SK-N-SH (cell line): ENCODE measurements at places on chromosomes 6 and 20. TPM values are rescaled to one million over a fixed set of nuclear protein-coding genes. Genes with fewer than 3 reads are reported as not detected.

GRCh38 chr20:62989201-62989601, 17.6 kb downstream of the BHLHE23 start:
- DNase-seq = no peak

DNA sequence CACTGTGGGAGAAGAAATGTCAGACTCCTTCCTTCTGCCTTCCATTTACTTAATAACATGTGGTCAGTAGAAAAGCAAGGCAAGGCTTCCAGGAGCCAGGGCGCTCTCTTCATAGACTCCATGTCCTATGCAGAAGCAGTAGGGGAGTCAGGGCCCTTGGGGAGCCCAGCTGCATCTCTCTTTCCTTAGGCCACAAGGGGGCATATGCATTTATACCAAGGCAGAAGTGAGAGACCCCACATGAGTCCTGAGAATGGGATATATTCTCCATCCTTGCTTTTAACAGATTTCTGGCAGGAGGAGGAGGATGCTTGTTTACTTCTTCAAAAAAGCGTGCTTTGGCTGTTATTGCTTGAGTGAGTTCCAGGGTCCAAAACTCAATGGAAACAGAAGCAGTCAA, 198.5 kb downstream of the HIVEP2 start:
- DNase-seq = peak; percentile 24

GRCh38 chr20:4681991-4682401, 39.7 kb upstream of the PRND start:
- no peak for DNase-seq

DNA sequence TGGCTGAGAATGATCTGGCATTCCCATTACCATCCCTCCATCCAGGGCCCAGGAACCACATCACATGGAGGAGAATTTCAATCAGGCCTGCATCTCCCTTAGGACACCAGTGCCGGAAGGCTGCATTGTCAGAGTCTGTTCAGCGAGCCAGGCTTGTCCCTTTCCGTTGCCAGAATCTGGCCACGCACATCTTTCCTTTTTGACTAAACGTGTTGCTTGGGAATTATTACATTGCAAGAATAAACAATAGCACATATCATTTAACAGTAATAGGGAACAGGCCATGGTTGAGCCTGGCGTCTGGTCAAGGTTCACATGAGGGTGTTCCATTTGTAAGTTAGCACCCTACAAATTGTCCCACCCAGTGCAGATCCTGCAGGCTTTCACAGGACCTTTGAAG, 42.8 kb downstream of the SOBP start:
- no peak for DNase-seq

DNA sequence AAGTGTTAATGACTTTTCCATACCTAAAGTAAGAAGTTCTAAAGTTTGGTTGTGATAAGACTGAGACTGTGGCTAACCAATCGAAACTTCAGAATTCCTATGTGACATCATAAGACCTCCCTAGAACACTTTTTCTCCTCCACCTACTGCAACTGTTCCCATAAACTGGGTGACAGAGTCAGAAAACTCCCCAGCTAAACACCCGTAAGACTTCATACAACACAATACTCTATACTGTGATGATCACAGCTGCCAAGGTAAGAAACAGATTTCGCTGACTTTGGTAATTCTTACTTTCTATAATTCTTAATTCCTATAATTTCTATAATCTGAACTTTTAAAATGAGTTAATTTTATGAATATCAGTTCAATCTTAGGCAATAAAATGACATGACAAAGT, at the start of gene PLN:
PLN (plus strand) TSS at position 161 of the 400 bp plus-strand sequence. CDS start 10,626 bp downstream, outside the sequence.
- no peak for DNase-seq

DNA sequence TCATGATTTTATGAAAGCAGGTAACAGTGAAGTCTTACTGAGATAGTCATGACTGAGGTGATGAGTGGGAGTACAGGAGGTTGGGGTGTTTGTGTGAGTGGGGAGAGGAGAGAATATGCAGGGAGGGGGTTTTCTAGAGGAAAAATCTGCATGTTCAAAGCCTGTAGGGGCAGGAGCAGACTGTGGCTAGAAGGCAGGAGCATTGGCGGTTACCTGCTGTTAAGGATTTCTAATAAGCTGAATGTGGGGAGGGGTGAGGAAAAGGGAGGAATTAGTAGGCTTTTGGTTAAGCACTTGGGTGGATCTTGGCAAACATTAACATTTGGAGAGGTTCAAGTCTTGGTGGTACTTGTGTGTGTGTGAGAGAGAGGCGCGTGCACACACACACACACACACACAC, 70.8 kb downstream of the EYA4 start:
- DNase-seq = no peak

GRCh38 chr6:78835817-78836216, 31.5 kb upstream of the IRAK1BP1 start:
- no peak for DNase-seq

DNA sequence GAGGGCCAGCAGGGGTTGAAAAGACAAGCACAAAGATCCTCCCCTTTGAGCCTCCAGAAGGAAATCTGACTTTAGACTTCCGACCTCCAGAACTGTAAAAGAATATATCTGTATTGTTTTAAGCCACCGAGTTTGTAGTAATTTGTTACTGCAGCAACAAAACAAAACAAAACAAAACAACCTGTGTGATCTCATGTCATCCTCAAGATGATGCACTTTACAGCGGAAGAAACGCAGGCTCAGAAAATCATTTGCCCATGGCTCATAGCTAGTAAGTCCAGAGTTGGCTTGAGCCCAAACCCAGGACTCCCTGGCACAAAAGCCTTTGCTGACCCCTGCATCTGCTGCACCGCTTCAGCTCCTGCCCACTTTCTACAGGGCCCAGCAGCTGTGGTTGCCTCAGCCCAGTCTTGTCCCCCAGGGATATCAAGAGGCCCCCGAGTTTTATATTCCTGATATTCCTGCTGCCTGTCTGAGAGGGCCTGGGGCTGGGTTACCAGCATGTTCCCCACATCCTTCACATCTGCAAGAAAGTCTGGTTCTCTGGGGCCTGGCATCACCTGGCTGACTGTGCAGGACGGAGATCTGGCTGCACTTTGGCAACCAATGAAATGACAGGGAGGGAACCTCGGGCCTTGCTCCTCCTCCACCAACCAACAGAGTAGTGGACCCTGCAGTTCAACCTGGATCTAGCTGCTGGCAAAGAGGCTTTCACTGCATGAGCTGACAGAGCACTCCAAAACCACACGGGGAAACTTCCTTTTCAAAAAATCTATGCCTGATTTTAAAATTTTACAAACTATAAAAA, 56.9 kb downstream of the JPH2 start:
- no peak for DNase-seq

GRCh38 chr20:47493175-47493962, 8.3 kb upstream of the NCOA3 start:
- DNase-seq = peak; percentile 52

DNA sequence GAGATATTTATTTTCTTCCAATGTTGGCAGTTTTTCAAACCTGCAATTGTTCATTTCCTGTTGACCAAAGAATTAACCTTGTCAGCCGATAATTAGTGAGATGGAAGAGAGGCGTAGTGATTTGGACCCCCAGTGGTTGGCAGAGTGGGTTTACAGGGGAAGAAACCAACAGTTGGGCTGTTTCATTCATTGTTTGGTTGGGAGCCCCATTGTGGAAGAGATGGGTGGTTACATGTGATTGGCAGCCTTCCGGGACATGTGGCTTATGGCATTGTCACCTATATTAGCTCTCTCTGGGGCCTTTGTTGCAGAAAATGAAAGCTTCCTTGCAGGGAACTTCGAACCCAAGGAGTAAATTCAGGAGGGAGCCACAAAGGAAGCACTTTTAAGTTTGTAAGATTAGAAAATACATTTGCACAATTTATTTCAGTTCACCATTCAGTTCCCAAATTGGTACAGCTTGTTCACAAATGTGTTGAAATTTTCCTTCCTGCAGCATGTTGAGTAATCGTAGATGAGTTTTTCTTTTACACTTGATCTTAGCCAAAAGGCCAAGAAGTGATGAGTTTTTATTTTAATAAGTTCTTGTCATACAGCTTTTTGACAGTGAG, 50.3 kb upstream of the CDKAL1 start:
- no peak for DNase-seq

ZNF391 gene
- 0.77 and 1.1 TPM in 2 replicates for polyA plus RNA-seq

PRDM13 gene
- polyA plus RNA-seq = 0.02 TPM in 1 of 2 replicates, not detected in the other

DACT2 gene
- polyA plus RNA-seq = not detected in 2 replicates

FAM184A gene
- polyA plus RNA-seq = 0.38 and 0.49 TPM in 2 replicates

SLC22A7 gene
- polyA plus RNA-seq = not detected in 2 replicates

DAAM2 gene
- 0.20 and 0.23 TPM in 2 replicates for polyA plus RNA-seq

OR2W1 gene
- not detected in 2 replicates for polyA plus RNA-seq

LY6G6F gene
- not detected in 2 replicates for polyA plus RNA-seq
